ENCODE measurements at places on chromosomes 5 and 9. TPM values are rescaled to one million over a fixed set of nuclear protein-coding genes. Genes with fewer than 3 reads are reported as not detected.

Gene PCSK5
- 0.92 TPM for total RNA-seq

Gene HDHD3
- total RNA-seq: 22.6 TPM

Gene F2RL2
- total RNA-seq: 5.5 TPM

Gene ECSCR
- not detected for total RNA-seq

Gene KIF24
- total RNA-seq: 3.4 TPM

Gene C5orf63
- 4.1 TPM for total RNA-seq

Gene TMC1
- total RNA-seq: 0.20 TPM

Gene LHX2
- 5.5 TPM for total RNA-seq

Gene TYRP1
- not detected for total RNA-seq

Gene PCDHGA10
- not detected for total RNA-seq

Gene SVEP1
- total RNA-seq: 1.6 TPM

Gene MFAP3
- 24.2 TPM for total RNA-seq

Gene PCDHA13
- 0.06 TPM for total RNA-seq

Gene PAIP1
- total RNA-seq: 118 TPM

All from A549 treated with RU486 at 1 μM for 4 hours (cell line).